Nucleus accumbens (tissue), 56 donors: ENCODE measurements at places on chromosomes 12 and 14.
A peak's percentile ranks its signal among the peaks of the same experiment; 100 is the strongest.

GRCh38 chr14:51129130-51129529, 34.2 kb upstream of the TRIM9 start:
- no peak for DNase-seq

GRCh38 chr12:29309320-29309902, 71.6 kb downstream of the ERGIC2 start:
- DNase-seq, result no peak

- no peak for DNase-seq
Observed at GRCh38 chr12:64304571-64304970, 82.5 kb upstream of the KICS2 start.

DNA sequence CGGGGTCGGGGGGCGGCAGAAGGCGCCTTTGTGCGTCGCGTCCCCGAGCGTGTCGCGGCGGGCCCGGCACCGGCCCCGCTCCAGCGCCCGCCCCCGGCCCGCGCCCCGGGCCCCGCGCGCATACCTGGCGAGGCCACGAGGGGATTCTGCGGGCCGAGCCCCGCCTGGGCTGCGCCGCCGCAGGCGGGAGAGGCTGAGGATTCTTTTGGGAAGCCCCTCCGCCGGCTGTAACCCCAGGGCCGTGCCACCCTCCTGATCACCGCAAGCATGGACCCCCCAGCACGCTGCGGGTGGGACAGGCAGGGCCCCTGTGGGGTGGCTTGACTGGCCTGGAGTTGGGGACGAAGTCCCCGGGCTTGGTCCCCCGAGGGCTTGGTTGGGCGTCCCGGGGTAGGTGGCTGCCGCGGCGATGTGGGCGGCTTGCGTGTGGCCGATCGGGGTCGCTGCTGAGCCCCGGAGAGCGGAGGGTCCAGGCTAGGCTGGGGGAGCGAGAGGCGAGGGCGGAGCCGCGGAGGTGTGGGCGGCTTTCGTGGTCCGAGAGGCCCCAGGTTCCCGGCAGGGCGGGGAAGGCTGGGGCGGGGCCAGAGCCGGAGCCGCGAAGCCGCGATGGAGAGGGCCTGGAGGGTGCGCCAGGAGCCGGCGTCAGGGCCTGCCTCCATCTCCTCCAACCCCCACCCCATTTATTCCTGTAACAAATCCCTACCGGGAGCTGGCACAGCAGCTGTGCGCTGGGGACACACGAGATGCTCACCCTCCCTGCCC, 28.4 kb upstream of the GPR132 start:
- peak; percentile 34 for DNase-seq
